ENCODE measurements at places on chromosomes 4 and X.

DNA sequence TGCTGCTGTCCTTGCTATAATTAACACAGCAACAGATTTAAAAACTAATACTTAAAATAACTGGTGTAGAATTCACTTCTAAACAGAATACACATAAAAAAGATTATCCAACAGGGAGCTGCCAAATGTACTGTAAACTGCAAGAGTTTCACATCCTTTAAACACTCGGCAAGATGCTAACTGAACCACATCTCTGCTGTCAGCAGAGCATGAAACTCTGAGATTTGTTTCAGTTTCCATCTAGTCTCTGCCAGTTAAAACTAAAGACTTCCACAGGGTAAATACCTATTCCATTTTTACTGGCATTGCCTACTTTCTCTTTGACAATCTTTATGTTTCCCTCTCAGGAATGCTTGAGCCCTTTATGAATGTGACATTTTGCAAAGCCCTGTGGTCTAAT is 127.7 kb downstream of the SLC7A11 start:
- DNase-seq = no peak

GRCh38 chrX:39728025-39728424 is 369.7 kb downstream of the BCOR start:
- no peak for DNase-seq

DNA sequence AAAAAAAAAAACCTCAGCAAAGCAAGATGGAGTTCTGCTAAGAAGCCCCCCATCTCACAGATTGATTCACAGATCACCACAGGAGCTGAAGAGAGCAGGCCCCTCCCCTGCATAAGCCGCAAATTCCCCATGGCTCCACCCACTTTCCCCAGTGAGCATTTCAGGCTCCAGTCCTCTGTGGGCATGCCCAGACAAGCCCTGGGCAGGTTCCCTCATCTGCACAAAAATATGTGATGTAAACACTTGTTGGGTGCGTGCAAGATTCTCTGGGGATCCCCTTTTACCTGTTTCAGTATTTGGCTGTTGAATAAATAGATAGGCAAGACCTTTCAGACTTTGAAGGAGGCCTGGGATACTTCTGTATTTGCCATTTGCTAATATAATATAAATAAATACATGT is 514.3 kb downstream of the PCDH7 start:
- DNase-seq = no peak

GRCh38 chr4:61714387-61714911 is 514.3 kb downstream of the ADGRL3 start:
- no peak for DNase-seq

GRCh38 chrX:8927066-8927635 is 106.8 kb downstream of the FAM9B start:
- no peak for DNase-seq

DNA sequence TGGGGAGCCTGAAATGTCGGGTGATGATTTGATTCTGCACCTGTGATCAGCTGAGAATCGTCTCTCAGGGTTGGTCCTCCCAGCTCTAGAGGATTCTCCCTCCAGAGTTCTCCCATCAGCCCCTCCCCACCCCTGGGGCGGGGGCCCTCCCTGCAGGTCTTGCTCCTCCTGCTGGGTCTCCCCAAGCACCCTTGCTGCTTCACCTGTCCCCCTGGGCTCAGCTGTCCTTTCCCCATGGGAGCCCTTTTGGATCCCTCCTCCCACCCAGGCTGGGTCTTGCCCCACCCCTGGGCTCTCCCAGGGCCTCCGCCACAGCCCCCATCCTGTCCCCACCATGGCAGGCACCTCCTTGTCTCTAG is 22.2 kb downstream of the PSAPL1 start:
- DNase-seq = no peak

GRCh38 chrX:105845631-105846030 is 23.3 kb downstream of the NRK start:
- no peak for DNase-seq

DNA sequence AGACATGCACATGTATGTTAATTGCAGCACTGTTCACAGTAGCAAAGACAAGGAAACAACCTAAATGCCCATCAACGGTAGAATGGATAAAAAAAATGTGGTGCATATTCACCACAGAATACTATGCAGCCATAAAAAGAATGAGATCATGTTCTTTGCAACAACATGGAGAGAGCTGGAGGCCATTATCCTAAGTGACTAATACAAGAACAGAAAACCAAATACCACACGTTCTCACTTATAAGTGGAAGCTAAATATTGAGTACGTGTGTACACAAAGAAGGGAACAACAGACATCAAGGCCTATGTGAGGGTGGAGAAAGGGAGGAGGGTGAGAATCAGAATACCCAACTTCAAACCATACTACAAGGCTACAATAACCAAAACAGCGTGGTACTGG is 17.4 kb upstream of the LNX1 start:
- no peak for DNase-seq

DNA sequence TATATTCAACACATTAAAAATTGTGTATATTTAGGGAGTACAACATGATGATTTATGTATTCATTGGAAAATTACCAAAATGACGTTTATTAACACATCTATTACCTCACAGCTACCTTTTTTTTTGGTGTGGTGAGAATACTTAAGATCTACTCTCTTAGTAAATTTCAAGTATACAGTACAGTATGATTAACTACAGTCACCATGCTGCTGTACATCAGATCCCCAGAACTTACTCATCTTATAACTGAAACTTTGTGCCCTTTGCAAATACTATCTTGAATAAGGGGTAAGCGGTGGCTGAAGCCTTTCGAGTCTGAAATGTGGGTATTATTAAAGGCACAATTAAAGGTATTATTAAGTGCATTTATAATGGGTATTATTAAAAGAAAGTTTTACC is 976 bp downstream of the PHKA1 start:
- no peak for DNase-seq

- DNase-seq = no peak
Observed at GRCh38 chrX:110259117-110259516, 58.8 kb downstream of the AMMECR1 start.

DNA sequence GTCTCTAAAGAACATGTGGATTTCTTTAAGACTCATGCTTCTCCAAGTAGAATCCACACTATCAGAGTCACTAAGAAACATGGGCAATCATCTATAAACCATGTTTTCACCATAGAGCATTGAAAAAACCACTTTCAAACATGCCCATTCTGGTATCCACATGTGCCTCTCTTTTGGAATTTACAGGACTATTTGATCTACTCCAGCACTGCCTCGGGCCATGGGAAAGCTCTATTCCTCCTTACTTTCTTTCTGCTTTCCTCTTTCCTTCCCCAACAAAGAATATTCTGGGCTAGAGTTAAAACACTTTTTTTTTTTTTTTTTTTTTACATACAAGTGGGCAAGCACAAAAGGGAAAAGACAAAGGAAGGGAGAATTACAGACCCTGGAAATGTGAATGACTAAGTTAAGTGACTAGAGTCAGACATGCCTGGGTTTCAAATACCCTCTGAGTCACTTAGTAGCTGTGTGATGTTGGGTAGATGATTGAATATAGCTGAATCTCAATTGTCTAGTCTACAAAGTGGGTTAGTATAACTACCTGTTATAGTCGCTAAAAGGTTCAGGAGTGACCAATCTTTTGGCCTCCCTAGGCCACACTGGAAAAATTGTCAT is 847.7 kb upstream of the INTU start:
- DNase-seq = no peak

- no peak for DNase-seq
Observed at GRCh38 chrX:35380808-35381700, 417.1 kb upstream of the MAGEB16 start.

DNA sequence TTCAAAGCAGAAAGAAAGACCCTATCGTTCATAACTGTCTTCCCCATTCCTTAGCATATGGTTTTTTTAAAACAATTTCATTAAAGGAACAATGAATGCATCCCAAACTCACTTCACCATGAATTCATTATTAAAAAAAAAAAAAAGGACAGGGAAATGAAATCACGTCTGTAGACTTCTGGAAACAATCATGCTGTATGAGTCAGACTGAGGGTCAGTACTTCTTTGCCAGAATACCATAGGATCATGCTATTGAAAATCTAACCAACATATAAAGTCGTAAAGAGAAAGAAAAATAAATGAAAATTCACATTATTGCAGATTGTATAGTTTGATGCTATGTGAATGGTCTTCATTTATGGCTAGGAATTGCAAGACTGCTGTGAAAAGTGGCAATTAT is 144.4 kb downstream of the PCDH18 start:
- no peak for DNase-seq

DNA sequence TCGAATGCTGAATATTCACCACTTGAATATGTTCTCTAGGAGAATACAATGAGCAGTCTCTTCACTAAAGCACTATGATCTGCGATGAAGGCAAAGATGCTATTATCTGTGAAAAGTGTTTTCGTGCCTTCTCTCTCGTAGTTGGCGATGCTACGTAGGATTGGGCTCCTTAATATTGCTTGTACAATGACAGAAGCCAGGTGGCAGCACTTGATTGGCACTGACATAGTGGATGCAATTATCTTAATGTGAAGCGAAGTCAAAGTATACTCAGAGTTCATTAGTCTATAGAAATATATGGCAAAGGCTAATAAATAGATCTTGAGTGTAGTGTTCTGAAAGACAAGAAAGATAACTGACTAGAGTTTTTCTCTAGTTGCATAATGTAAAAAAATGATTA is 1135.7 kb upstream of the AGA start:
- no peak for DNase-seq

DNA sequence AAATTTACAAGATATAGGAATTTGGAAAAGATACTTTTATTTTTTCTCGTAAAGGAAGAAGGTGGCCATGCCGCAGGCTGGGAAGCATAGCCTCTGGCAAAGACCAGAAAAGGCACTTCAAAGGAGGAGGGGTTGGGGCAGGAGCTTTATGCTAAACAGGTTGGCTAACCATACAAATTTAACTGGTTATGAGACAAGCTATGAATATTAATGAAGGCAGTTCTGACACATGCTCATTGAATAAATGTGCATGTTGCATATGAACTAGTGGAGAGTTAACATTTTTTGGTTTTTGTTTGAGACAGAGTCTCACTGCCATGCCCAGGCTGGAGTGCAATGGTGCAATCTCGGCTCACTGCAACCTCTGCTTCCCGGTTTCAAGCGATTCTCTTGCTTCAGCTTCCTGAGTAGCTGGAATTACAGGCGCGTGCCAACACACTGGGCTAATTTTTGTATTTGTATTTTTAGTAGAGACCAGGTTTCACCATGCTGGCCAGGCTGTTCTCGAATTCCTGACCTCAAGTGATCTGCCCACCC is 36.5 kb downstream of the GALNTL6 start:
- no peak for DNase-seq

GRCh38 chr4:124464836-124465235 is 247.7 kb downstream of the ANKRD50 start:
- DNase-seq = no peak

GRCh38 chrX:133897593-133898163 is 87.7 kb downstream of the GPC3 start:
- DNase-seq = no peak

- DNase-seq = no peak
Observed at GRCh38 chrX:11781133-11781532, 23.1 kb downstream of the MSL3 start.

GRCh38 chr4:1061760-1062159 is 50.3 kb downstream of the FGFRL1 start:
- no peak for DNase-seq

- no peak for DNase-seq
Observed at GRCh38 chrX:26845056-26845455, 618.1 kb downstream of the PPP4R3C start.

DNA sequence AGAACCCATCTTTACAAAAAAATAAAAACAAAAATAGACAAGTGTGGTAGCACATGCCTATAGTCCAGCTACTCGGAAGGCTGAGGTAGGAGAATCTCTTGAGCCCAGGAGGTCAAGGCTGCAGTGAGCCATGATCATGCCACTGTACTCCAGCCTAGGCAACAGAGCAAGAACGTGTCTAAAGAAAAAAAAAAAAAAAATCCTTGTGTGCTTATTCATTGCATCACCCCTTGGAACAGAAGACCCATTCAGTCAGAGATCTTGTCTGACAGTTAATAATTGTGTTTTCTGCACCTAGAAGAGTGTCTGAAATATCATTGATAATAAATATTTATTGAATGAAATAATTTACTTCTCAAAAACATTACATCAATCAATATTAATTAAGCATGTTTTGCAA is 97.4 kb upstream of the TBL1X start:
- DNase-seq = no peak

DNA sequence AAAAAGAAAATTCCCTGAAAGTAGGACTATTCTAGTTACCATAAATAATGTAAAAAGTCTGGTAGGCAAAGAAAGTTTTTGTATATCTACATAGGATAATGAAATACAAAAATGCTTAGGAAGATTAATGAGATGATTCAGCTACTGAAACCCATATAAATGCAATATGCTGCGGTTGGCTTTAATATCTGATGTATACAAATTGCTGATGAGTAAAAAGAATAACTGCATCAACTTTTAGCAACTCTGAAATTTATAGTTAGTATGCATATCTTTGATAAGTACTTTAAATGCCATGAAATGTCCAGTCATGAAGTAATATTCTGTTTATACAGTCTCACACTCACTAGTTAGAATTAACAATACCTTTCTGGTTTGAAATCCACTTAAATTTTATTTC is 404.8 kb downstream of the TLL1 start:
- DNase-seq = no peak

DNA sequence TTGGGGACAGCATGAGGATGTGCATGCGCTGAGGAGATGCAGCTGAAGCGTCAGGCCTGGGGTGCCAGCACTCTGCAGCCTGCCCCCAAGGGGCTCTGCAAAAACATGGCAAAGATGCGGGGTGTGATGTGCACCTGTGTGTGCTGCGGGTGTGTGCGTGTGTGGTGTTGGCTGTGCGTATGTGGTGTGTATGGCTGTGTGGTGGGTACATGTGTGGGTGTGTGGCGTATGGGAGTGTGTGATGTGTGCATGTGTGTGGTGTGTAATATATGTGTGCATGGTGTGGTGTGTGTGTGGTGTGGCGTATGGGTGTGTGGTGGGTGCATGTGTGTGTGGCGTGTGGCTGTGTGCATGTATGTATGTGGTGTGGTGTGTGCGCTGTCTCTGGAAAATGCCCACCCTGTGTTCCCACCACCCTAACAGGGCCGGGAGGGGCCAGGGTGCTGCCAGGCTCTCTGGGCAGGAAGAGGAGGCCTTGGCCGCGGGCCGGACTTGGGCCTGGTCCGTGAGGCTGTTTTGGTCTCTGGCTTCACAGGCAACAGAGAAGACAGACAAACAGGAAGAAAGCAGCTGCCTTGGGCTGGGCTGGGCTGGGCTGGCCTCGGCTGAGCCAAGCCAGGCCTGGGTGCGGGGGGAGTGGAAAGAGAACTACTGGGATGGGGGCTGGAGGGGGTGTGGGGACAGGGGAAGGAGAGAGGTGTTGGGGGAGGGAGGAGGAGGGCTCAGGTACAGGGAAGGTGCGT is 1.1 kb upstream of the AVPR2 start:
- no peak for DNase-seq

- DNase-seq = no peak
Observed at GRCh38 chr4:157220371-157220881, at the start of gene GRIA2. Gene GRIA2 (plus strand): TSS chr4:157220728. CDS start chr4:157221043, 315 bp downstream.

DNA sequence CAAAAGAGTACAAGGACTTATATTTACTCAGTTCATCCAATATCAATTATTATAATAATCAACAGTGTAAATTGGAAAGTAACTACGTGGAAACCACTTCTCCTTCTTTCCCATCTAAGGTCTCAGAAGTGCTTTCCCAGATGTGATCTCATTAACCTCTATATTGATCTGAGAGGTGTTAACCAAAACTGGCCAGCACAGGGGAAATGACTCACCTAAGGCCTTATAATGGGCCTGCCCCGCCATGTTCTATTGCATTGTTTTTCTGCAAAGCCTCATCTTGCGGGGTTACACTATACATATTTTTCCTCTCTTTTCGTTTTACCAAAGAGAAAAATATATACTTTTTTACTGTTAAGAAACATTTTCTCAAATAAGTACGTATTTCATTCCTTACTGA is 20.5 kb downstream of the RAB40A start:
- DNase-seq = no peak

- no peak for DNase-seq
Observed at GRCh38 chr4:173490817-173491528, 39.1 kb downstream of the HAND2 start.
